Motor neuron (in vitro differentiated cells): ENCODE measurements at places on chromosomes 7 and 10. TPM values are rescaled to one million over a fixed set of nuclear protein-coding genes. Genes with fewer than 3 reads are reported as not detected.

The CUZD1 gene
- total RNA-seq, result 0.98 and 1.0 TPM in 2 replicates

The FRAT2 gene
- total RNA-seq, result 11.0 and 12.0 TPM in 2 replicates

The SFTPA1 gene
- 0.69 TPM in 1 of 2 replicates, not detected in the other for total RNA-seq

The MEOX2 gene
- 0.47 and 0.63 TPM in 2 replicates for total RNA-seq

The PIP gene
- total RNA-seq, result not detected in 2 replicates

The GPC2 gene
- total RNA-seq, result 0.92 and 1.0 TPM in 2 replicates

The INSYN2A gene
- total RNA-seq, result 4.9 and 5.7 TPM in 2 replicates

The CFAP70 gene
- 1.1 and 1.6 TPM in 2 replicates for total RNA-seq

The HECW1 gene
- total RNA-seq, result 14.5 and 16.7 TPM in 2 replicates

The PODXL gene
- total RNA-seq, result 10.9 and 13.5 TPM in 2 replicates

The GGCT gene
- total RNA-seq, result 31.0 and 34.2 TPM in 2 replicates

The POT1 gene
- 25.2 and 28.1 TPM in 2 replicates for total RNA-seq

The CHST15 gene
- 5.3 and 5.6 TPM in 2 replicates for total RNA-seq

The FANK1 gene
- total RNA-seq, result 4.7 and 4.9 TPM in 2 replicates

The CABCOCO1 gene
- 0.73 and 1.4 TPM in 2 replicates for total RNA-seq

The PHKG1 gene
- total RNA-seq, result 1.8 and 2.1 TPM in 2 replicates

The TBL2 gene
- 38.6 and 39.0 TPM in 2 replicates for total RNA-seq

The LIPM gene
- not detected in 2 replicates for total RNA-seq

The UNCX gene
- not detected in 2 replicates for total RNA-seq

The TCF7L2 gene
- total RNA-seq, result 5.4 and 6.9 TPM in 2 replicates

The FGFR2 gene
- total RNA-seq, result 19.2 and 21.2 TPM in 2 replicates

The GCK gene
- 2.3 and 3.0 TPM in 2 replicates for total RNA-seq

The PNLIPRP2 gene
- total RNA-seq, result not detected in 2 replicates

The DRGX gene
- total RNA-seq, result not detected in 2 replicates

The VPS37D gene
- total RNA-seq, result 14.4 and 17.3 TPM in 2 replicates

The WNT8B gene
- 0.16 TPM in 1 of 2 replicates, not detected in the other for total RNA-seq

The YAE1 gene
- total RNA-seq, result 34.8 and 43.3 TPM in 2 replicates
